ENCODE measurements at places on chromosomes 5 and 9.

DNA sequence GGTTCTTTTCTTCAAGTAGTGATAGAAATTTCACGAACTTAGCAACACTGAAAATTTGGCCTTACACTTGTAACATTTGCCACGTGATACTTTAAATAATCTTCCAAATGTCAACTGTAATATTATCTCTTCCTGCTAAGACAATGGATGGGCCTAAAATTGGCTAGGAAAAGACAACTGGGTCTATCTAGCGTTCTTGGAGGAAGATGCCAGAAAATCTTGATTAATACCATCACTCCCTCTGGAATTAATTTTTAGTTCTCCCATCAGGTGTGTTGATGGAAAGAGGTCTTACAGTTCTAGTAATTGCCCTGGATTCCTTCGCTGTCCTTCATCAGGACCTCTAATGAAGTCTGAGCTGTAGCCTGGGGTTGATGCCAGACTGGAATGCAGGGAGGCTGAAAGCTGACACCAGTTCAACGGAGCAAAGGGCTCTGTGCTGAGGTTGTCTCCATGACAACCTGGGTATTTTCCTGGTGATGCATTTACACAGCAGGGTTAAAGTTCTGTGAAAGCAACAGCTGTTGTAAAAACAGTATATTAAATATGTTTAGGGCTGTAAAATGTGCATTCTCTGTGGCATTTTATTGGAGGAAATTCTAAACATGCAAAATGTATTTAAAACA lies 92.3 kb downstream of the GAS1 start:
- no peak for DNase-seq

DNA sequence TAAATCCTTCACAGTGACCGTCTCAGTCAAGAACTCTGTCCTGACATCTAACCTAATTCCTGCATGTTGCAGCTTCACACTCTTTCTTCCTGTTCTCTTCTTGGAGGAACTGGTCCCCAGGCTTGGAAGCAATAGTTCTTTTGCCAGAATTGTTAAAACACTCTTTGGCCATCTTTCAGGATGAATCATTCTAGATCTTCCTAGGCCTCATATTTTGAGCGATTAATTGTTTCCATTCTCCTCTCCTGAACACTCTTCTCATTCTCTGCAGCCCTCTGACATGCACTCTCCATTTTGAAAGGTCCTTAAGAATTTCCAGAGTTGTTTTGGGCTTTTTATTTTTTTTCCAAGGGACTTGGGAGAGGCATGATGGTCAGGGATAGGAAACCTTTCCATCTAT lies 85.8 kb downstream of the FAM114A2 start:
- no peak for DNase-seq

- no peak for DNase-seq
Observed at GRCh38 chr5:158754018-158754514, 345.6 kb downstream of the EBF1 start.

- no peak for DNase-seq
Observed at GRCh38 chr9:101275769-101276250, 109.0 kb downstream of the BAAT start.

DNA sequence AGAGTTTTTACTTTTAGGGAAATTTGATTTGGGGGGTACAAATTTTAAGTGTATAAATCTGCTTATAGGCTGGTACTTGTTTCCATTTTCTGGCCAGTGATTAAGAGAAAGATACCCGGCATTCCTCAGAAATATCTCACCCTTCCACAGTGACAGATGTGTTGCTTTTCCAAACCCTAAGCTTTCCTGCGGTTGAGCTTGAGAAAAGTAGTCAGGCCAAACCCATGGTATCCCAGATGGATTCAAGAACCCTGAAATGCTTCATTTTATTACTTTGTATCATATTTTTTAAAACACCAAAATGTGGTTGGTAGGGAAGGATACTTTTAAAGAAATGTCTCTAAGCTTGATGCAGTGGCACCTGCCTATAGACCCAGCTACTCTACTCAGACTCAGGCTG lies 23.5 kb downstream of the SPTAN1 start:
- no peak for DNase-seq

DNA sequence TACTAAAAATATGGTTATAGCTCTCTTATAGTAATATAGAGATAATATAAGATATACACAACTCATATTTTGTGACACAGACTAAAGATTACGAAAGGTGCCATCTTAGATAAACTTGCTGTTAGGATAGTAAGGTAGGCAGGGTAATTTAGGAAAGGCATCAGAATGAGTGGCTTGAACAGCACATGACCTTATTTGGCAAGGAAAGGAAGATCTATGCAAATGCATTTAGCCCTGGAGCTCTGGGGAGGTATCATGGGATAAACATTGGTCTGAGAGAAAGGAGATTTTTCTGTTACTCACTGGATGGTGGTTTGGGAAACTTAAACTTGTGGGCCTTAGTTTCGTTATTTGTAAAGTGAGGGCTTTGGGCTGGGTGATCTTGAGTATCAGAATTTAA lies 65.8 kb downstream of the KCTD16 start:
- DNase-seq: no peak

- no peak for DNase-seq
Observed at GRCh38 chr9:128735373-128735772, 11.4 kb upstream of the ZDHHC12 start.

GRCh38 chr5:134561871-134562296 lies 36.4 kb downstream of the JADE2 start:
- DNase-seq: no peak

- no peak for DNase-seq
Observed at GRCh38 chr5:14107536-14107935, 35.6 kb upstream of the TRIO start.

DNA sequence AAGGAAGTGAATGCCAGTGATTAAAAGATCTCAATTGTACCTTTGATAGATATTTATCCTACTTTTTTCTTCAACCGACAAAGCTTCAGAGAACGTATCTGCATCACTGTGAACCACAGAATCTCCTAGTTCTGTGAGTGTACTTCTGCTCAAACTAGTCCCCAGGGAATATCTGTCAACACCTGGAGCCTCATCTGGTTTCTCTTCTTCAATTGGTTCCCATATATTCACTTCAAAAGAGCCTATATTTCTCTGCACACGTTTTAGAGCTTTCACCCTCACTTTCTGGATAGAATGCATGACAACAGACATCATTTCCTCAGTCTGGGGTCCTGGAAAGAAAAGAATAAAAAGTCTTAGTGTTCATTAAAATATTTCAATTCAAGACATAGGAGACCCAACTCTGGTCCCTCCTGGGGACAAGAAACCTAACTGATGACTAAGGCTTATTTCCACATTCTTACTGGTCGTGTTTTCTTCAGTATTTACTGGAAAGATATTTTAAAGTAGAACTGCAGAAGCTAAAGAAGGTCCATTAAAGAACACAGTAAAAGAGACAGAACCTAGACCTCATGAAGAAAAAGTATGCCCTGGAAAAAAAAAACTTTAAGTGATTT lies 64.3 kb downstream of the CPLANE1 start:
- DNase-seq: no peak

DNA sequence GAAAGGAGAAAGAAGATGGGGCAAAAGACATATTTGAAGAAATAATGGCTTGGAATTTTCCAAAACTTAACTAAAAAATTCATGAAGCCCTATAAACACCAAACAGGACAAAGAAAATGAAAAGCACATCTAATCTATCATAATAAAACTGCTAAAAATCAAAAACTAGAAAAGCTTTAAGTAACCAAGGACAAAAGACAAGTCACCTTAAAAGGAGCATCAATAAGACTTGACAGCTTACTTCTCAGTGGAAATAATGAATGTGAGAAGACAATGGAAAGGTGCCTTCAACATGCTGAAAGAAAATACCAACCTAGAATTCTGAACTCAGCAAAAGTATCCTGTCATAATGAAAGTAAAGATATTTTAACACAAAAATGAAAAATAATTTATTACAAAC lies 27.0 kb downstream of the GTF3C4 start:
- no peak for DNase-seq

- no peak for DNase-seq
Observed at GRCh38 chr5:145943674-145944121, 7.3 kb downstream of the SH3RF2 start.

GRCh38 chr9:107131108-107131799 lies 151.8 kb upstream of the RAD23B start:
- DNase-seq: no peak

DNA sequence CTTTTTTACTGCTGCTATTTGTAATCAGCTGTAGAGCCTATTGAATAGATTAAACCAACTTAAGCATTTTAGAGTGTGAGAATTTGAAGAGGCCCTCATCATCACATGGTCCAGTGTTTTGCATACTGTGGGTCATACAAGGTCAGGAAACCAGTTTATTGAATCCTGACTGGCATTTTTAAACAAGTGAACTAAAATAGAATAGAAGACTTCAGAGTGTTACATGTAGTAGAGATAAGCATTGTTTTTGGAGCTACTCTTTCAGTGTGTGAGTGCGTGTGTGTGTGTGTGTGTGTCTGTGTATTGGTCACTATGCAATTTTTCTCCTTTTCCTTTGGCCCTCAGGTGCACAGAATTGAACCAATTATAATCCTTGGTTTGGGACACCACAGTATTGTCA lies 114.4 kb downstream of the SLC28A3 start:
- no peak for DNase-seq

DNA sequence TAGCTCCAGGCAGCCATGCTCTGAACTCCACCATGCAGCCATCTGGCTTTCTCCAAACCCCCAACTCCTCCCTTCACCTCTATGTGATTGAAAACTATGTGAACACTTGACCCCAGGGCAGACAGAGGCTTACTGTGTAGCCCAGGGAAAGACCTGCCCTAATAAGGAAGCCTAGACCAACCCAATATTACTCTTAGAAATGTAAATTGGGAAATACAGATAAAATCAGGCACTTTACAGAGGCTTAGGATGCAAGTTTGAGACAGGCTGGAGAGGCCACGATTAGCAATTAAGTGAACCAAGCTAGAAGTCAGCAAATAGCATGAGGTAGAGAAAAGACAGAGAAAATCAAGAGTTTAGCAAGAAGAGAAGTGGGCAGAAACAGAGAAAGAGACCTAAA lies 141.7 kb upstream of the ABCA1 start:
- DNase-seq: no peak

DNA sequence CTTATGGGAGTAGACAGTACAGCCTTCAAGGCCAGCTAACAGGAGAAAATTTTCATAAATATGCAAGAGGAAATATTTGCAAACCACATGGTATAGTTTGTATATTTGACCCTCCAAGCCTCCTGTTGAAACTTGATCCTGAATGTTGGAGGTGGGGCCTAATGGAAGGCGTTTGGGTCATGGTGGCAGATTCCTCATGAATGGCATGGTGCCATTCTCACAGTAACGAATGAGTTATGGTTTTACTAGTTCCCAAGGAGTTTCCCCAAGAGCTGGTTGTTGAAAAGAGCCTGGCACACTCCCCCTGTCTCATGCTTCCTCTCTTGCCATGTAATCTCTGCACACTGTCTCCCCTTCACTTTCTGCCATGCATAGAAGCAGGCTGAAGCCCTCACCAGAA lies 3.3 kb upstream of the PAIP1 start:
- no peak for DNase-seq

GRCh38 chr5:150809363-150809762 lies 30.8 kb downstream of the SMIM3 start:
- DNase-seq: no peak

DNA sequence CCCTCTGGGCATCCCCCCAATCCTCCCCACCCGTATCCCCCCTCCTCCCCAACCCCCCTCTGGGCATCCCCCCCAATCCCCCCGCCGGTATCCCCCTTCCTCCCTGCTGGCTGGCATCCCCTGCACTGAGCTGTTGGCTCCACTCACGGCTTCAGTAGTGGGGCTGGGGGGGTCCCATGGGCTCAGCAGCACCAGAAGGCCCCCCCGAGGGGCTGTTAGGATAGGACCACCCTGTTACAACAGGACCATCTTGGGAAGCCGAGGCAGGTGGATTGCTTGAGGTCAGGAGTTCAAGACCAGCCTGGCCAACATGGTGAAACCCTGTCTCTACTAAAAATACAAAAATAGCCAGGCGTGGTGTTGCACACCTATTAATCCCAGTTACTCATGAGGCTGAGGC lies 42.4 kb downstream of the EXD3 start:
- no peak for DNase-seq

DNA sequence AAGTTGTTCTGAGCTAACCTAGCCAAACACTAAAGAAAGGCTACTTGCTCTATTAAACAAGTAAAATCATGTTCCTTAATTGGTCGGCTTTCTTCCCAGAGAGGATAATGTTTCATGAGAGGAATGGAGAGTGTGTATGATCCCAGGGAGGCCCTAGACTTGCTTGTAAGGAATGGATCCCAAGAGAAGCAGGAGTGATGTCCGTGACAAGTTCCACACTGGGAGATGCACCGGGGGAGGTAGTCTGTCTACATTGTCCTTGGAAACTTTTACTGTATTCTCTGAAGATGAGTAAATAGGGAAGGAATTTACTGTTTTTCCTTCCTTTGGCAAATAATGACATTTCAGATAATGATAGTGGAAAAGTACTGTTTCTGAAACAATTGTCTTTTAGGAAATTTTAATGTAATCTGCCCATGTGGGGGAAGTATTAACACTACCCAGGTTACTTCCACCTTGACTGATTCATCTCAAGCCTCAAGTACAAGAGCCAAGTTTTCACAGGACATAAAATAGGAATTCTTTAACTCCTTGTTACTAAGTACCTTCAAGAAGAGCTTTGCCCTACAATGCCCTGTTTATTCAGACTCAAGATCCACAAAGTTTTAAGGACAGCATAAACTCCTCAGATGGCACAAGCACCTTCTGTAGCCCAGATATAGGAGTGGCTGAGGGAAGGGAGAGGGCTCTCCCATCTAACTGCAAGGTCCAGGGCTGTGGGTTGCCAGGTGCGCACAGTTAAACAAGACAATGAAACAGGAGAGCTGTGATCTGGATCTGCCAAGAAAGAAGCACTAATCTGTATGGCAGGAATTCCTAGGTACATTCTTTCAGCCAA lies 152.1 kb downstream of the GNA14 start:
- no peak for DNase-seq

DNA sequence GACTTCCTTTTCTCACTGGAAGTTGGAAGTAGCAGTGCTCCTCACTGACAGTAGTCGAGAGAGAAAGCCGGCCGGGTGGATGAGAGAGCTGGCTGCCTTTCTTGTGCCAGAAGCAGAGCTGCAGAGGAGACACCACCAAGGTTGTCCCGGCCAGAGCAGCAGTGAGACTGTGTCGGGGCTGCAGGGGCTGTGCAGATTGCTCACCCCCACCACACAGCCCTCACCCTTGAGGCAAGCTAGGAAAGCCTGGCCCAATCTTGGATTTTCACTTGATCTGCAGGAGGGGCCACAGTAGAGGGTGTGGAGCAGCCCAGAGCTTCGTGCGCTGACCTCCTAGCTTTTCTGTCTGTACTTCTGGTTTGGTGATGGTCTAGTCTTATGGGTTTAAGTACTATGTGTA lies 9.1 kb downstream of the OSMR start:
- DNase-seq: no peak

DNA sequence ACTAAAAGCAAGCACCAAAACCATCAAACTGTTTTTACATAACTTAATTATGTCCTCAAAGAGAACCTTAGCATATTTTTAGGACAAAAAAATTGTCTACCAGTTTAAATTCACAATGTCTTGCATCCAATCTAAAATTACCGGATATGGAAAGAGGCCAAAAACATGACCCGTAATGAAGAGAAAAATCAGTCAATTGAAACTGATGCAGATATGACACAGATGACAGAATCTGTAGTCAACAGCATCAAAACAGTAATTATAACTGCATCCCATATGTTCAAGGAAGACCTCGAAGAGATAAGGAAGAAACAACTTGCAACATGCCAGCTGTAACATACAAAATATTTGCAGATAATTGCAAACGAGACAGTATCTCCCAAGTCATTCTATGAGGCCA lies 473.2 kb downstream of the SEMA5A start:
- DNase-seq: no peak
